Activated T-helper 9 cell treated with anti-CD3 and anti-CD28 coated beads, Interleukin-2, amount 50 U/mL, for 16 hours (primary cell): ENCODE measurements at places on chromosomes 1 and 21.

DNA sequence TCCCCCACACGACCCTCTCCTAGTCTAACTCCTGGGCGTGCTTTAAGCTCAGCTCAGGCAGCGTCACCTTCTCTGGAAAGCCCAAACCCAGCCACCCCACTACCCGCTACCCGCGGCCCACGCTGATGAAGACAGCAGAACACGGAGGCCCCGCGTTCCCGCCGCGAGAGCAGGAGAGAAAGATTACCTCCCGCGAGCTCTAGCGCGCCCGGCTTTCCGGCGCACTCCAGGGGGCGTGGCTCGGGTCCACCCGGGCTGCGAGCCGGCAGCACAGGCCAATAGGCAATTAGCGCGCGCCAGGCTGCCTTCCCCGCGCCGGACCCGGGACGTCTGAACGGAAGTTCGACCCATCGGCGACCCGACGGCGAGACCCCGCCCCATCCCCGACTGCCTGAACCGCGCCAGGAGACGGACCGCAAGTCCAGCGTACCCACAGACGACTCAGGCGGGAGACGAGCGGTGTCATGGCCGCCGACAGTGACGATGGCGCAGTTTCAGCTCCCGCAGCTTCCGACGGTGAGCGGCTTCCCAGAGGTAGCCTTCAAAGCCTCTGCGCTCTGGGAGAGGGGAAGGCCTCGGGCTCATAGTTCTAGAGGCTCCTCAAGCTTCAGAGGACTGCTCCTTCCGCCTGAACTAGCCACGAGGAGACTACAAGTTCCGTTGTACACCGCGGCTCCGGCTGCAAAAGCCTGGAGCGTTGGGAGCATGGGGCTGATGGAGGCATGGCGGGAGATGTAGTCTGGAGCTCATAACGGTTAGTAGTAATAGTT, at the start of the genes MUTYH and TOE1:
MUTYH (minus strand) TSS at position 652 of the 770 bp plus-strand sequence. CDS start 5,935 bp downstream, outside the sequence.
TOE1 (plus strand) TSS at position 382 of the 770 bp plus-strand sequence; CDS start at position 465, 83 bp downstream.
- peak; percentile 87 for DNase-seq

- no peak for DNase-seq
These were observed 14.4 kb upstream of the FNBP1L start for GRCh38 chr1:93433407-93433961.

- no peak for DNase-seq
These were observed 16.0 kb upstream of the ID3 start for GRCh38 chr1:23575226-23575810.

GRCh38 chr1:101613546-101613945, 376.7 kb downstream of the S1PR1 start:
- no peak for DNase-seq

DNA sequence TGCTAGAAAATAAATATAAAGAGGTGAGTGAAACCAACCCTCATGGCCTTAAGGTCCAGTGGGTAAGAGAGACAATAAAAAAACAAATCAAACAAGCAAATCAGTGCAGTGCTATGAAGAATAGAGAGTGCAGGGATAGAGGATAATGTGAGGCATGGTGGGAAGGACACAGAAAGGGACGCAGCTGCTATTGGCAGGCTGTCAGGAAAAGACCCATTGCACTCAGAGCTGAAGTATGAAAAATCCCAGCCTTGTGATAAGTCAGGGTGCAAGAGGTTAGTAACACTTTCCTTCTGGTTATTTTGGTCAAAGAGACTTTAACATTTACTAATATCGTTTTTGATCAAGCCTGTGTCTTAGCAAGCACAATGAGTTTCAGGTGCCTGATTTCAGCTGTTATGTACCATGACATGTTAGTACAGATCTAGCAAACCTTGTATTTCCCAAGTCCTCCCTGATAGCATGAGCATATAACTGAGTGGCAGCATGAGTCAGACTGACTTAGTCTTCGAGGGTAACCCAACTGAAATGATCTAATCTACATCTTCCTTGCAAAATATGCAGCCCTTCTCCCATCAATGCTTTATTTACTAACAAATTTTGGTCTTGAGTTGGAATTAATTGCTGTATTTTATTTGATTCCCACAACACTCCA, 31.7 kb downstream of the CHML start:
- DNase-seq: no peak

DNA sequence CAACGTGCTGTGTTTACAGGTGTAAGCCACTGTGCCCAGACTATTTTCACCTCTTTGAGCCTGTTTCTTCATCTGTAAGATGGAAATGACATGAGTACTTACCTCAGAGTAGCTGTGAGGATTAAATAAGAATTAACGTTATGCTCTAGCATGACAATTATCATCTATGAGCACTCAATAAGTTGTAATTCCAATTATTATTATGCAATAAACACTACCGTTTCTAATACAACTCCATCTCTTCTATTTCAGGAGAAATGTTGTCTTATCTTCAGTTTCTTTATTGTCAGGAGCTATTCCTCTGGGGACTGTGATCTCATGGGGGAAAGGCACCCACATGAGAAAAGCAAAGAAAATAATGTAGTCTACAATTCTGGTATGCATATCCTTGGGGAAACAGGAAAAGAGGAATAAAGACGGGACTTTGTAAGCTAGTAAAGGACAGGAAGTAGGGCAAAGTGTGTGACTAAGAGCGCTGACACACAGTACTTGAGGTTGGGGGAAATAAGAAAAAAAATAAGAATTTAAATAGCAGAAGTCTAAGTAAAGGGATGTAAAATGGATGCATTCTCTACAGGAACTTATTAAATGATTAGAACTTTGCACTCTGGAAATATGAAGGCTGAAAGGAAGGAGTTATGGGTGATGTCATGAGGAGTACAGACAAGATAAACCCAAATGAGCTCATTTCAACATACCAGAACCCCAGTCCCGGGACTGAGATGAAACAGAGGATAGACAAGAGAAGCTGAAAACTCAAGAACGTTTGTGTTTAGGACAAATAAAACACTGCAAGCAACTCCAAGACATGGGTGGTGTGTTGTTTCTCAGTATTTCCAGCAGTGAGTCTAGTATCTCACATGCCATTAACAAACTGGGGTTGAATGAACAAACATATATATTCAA, 9.8 kb downstream of the PHC2 start:
- no peak for DNase-seq

DNA sequence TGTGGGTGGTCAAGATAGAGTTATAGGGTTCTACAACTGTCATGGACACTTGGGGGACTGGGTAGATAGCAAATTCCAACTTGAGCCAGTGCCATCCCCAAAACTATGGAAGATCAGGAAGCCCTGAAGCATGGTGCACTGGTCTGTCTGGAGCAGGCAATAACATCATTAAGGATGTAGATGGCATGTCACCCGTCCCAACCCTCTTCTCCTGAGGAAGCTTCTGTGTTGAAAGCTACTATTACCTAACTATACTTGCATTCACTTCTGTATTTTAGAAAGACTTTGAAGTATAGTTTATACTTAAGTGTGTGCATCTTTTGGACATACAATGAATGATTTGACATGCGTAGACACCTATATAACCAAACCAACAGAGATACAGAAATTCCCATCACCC, 32.9 kb downstream of the RABIF start:
- no peak for DNase-seq

DNA sequence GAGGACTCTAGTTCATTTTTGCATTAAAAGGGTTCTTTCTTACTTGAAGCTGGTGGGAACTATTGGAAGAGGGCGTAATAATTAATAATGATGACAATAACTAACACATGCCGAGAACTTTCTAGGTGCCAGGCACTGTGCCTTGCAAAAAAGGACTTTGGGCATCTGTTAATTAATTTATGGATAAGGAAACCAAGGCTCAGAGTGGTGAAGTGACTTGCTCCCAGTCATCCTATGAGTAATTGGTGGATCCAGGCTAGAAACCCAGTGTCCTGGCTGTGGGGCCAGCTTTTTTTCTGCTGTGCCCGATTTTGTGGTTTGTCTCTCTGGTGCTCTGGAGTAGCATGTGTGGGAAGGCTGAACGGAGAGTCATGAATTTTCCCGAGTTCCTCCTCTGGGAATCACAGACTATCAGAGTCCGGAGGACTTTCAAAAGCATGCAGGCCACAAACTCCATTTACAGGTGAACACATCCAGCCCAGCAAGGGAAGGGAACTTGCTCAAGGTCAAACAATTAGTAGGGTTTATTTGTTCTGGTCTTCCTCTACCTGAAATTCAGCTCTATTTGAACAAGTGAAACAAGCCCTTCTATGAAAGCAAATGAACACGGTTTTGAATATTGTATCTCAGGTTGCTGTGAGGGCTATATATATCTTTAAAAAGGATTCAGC, 23.4 kb downstream of the ROR1 start:
- DNase-seq: no peak

DNA sequence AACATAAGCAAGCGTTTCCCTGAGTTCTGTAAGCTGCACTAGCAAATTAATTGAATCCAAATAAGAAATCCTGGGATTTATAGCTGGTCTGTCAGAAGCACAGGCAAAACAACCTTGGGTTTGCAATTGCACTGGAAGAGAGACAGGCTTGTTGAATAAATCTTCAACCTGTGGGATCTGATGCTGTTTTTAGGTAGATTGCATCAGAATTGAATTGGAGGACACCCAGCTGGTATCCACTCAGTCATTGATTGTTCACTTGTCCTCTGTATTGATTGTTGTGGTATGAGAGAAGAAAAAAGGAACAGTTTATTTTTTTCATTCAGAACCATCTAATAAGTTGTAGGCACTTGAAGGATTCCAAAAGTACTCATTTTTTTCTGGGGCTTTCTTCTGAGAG, 497.4 kb downstream of the SIPA1L2 start:
- no peak for DNase-seq

DNA sequence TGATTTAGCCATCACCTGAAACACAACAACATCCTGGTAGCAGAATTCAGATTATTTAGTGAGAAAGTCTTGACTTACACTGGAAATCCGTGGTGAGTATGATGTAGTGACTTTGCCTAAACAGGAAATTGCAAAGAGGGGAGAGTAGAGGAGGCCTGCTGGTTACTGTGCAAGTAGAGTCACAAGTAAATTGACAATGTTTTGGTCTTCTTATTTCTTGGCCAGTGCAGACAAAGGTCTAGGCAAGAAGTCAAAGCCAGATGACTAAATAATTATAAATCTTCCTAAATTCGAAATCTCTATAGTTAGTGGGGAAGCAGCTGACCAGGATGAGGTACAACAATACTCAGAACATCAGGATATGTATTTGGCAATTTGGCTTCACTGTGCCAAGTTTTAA, 159.5 kb upstream of the KCTD3 start:
- DNase-seq: no peak

DNA sequence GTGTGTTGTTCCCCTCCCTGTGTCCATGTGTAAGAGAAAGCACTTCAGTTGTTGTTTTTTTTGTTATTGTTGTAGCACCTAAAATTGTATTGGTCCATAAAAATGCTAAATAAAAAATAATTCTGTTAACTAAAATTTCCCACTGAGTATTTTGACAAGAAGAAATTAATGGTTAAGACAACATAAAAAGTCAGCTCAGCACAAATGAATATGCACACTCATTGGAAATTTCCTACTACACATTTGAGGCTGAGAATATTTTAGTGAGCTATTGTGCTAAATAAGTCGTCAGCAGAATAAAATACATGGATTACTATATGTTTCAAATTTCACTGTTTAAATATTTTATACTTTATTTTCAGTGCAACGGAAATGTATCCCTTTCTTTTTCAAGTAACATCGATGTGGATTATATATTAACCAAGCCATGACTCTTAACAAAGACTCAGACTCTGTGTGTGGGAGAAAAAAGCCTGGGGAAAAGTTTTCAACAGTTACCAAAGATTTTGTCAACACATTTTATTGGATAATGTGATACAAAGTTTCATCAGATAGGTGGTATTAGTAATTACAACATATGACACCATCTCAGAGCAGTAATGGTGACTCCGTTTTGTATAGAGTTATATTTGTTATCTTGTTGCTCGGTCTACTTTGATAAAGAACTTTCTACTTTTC, 63.4 kb downstream of the LYPLAL1 start:
- no peak for DNase-seq

DNA sequence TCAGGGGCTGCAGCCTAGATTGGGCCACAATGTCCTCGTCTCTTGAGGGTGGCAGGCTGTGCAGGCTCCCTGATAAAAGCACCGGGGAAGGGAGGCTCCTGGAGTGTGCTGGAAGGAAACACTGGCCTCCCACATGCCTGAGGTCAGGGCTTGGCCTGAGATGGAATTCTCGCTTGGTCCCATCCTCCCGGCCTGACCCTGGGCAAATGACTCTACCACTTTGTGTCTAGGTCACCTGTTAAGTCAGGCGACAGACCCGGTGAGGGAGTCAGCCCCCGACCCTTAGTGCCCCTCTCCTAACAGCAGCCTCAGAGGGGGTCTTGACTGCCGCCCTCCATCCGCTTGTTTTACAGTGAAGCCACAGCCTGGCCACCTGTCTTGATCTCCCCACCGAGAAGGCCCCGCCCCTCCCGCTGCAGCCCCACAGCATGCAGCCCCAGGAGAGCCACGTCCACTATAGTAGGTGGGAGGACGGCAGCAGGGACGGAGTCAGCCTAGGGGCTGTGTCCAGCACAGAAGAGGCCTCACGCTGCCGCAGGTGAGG, 2.5 kb downstream of the SMIM1 start:
- DNase-seq: no peak

GRCh38 chr1:38029081-38029681, 16.6 kb downstream of the UTP11 start:
- DNase-seq: no peak

DNA sequence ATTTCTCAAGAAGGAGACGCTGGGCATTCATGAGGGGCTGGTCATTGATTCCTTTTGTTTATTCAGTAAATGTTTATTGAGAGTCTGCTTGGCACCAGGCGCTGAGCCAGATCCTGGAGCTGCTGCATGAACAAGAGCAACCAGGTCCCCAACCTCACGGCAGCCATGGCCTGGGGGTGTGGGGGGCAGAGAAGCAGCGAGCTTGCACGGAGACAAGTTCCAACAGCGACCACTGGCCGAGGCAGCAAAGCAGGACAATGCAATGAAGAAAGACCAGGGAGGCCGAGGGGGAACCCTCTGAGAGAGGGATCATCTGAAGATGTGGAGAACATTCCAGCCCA, 7.5 kb downstream of the KCNAB2 start:
- no peak for DNase-seq

GRCh38 chr1:222054416-222054815, 312.5 kb upstream of the DUSP10 start:
- no peak for DNase-seq

DNA sequence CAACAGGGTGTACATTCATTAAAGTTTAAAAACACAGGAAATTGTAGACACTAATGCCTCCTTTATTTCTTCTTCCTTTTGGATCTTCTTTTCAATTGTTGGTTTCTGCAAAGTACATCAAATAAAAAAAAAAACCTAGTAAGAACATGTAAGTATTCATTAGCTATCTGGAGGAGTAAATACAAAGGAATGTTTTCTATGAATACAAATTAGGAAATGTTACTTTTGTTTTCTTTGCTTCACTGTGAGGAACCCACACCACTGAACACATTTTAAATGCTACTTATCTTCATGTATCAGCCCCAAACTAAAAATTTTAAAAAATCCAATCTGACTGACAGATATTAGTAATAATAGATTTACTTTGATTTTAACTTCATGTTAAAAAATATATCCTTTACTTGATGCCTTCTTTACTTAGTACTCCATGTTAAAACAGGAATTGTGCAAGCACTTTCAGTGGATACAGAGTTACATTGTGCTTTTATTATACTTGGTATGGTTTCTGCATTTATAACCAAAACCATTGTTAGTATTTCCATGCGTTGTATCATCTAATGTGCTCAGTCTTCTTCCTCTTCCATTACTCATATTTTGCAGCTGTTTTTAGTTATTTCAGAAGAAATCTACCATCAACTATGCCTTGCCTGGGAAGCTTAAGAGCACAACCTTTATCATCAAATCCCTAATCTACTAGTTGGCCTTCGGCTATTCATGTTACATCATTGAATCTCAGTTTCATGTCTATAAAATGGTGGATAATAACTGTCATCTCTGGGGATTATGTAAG, 236.9 kb upstream of the DPYD start:
- no peak for DNase-seq
